Heart left ventricle (tissue), 16 donors: ENCODE measurements at places on chromosomes 12 and 14.

- DNase-seq: no peak
Observed at GRCh38 chr12:102833687-102834441, 83.2 kb downstream of the PAH start.

- DNase-seq: peak; percentile 18
Observed at GRCh38 chr12:51972849-51973273, 21.4 kb downstream of the ACVR1B start.

DNA sequence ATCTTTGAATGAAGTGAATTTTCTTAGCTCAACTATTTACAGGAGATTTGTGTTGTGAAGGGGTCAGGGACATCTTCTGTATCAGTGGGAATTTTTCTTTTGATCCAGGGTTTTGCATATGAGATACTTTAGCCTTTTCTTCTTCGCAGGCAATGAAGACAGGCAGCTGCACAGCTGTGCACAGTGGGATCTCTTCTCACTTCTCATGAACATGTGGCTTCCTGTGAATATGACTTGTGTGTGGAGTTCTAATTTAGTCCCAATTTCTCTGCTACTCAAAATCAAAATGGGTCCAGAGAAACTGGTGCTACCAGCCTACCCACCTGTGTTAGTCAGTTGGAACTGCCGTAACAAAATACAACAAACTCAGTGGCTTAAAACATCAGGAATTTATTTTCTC lies 37.8 kb downstream of the ARF6 start:
- DNase-seq: no peak

- DNase-seq: no peak
Observed at GRCh38 chr12:119565404-119565803, 28.2 kb upstream of the TMEM233 start.

- no peak for DNase-seq
Observed at GRCh38 chr12:69844416-69844815, 19.4 kb downstream of the MYRFL start.
